Glutamatergic neuron (in vitro differentiated cells): ENCODE measurements at places on chromosomes 3 and 15. TPM values are rescaled to one million over a fixed set of nuclear protein-coding genes. Genes with fewer than 3 reads are reported as not detected.
A peak's percentile ranks its signal among the peaks of the same experiment; 100 is the strongest.

GRCh38 chr3:161371441-161372320 lies at the start of gene SPTSSB:
SPTSSB (minus strand) TSS chr3:161371517; CDS start chr3:161346323, 25,194 bp downstream.
- peak; percentile 63 for DNase-seq

DNA sequence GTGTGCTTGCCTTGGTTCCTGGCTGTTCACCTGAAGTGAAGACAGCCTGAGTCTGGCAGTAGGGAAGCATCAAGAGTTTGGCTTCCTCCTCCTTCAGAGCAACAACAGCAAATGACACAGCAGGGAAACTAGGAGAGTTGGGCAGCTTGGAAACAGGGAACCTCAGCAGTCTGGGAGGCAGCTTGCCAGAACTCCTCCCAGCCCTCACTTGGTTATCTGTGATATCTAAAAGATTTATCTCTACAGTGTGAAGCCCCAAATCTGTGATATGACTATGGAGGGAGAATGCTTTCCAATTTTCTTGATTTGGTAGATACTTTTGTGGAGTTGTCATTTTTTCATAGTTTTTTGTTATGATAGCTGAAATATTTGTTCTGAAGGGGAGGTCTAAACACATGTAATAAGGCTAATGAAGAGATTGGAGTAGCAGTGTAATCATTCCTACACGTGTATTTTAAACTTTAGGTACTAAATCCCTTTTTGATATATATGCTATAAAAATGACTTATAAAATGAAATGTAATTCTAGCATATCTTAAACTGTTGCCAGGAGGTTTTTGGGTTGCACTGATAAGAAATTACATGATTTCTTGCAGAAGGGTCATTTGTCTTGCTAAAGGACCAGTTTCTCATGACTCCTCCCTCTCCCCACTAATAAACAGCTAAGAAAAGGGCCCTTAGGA lies 20.8 kb downstream of the UBE2E1 start:
- DNase-seq = no peak

GRCh38 chr3:177673112-177673914 lies 476.0 kb upstream of the TBL1XR1 start:
- DNase-seq = no peak

Gene PRSS50
- not detected for total RNA-seq

Gene C2CD4A
- total RNA-seq = 0.20 TPM

Gene LMAN1L
- total RNA-seq = not detected

DNA sequence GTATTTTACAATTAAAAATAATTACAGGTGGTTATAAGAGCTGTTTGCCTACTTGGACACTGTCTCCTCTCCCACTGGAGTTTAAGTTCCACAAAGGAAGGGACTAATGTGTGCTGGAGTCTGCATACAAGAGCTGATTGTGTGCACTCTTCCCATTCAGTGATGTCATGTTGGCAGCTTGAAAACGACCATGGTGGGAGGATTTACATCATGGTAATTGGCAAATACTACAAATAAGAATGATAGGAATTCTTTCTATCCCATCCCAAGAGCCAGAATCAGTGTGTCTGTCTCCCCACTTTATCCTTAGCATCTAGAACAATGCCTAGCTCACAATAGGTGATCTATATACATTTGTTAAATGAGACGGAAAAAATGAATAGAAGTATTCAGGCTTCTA lies 14.1 kb downstream of the ITGA11 start:
- DNase-seq = no peak

GRCh38 chr3:141076036-141076773 lies 25.1 kb downstream of the SPSB4 start:
- DNase-seq = no peak

Gene REC114
- total RNA-seq = not detected

GRCh38 chr3:110750201-110750600 lies 321.4 kb upstream of the NECTIN3 start:
- no peak for DNase-seq

Gene MYO9A
- 111 TPM for total RNA-seq

Gene SCN11A
- total RNA-seq = 0.78 TPM

GRCh38 chr15:49831206-49831965 lies 210.5 kb downstream of the DTWD1 start:
- DNase-seq = no peak

- DNase-seq = no peak
These were observed 420.4 kb downstream of the PDCD6IP start for GRCh38 chr3:34218706-34219385.

DNA sequence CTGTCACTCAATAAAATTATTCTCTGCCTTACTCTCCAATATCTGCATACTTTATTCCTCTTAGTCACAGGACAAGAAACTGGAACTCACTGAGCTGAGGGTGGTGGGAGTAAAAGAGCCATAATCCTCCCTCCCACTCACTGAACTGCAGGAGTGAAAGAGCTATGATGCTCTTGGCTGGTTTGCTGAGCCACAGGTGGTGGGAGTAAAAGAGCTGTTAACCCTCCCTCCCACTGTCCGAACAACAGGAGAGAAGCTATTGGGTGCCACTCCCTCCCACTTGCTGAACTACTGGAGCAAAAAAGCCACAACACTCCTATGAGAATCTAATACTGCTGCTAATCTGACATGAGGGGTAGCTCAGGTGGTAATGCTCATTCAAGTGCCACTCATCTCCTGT lies 391.0 kb downstream of the NSUN3 start:
- no peak for DNase-seq

GRCh38 chr3:75101329-75102147 lies 487.1 kb upstream of the CNTN3 start:
- DNase-seq = peak; percentile 39

Gene MEX3B
- 96.2 TPM for total RNA-seq

Gene POPDC2
- total RNA-seq = 1.4 TPM

- no peak for DNase-seq
These were observed 88.4 kb upstream of the RAP2B start for GRCh38 chr3:153073636-153074035.

- DNase-seq = peak; percentile 61
These were observed 251.9 kb downstream of the TJP1 start for GRCh38 chr15:29570121-29570947.

DNA sequence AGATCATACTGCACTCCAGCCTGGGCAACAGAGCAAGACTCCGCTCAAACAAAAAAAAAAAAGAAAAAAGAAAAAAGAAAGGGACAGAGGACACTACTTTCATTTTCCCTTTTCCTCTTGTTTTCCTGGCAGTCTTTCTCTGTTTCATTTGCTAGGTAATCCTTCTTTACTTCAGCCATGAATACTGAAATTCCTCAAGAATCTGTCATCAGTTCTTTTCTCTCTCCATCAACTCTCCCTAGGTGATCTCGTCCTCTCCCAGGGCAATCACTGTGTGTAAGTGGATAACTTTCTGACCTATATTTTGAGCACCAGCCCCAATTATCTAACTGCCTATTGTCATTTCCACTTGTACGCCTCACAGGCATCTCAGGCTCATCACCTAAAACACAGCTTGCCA lies 51.5 kb downstream of the TTC23 start:
- no peak for DNase-seq

Gene CCDC32
- total RNA-seq = 21.4 TPM

GRCh38 chr3:94070341-94070911 lies 7.6 kb downstream of the NSUN3 start:
- DNase-seq = no peak

Gene HRH1
- not detected for total RNA-seq

DNA sequence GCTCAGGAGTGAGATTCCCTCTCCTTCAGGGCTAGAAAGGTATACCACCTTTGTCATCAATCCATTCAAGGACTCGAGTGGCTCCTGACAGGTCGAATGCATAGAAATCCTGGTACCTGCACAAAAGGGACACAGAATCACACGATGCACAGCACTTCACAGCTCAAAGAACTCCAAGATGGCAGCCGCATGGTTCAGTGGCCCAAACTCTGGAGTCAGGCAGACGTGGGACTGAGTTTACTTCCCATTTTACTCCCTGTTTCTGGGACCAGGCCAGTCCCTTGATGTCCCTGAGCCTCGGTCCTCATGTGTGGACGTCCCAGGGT lies 536 bp downstream of the WDR73 start:
- DNase-seq = no peak

DNA sequence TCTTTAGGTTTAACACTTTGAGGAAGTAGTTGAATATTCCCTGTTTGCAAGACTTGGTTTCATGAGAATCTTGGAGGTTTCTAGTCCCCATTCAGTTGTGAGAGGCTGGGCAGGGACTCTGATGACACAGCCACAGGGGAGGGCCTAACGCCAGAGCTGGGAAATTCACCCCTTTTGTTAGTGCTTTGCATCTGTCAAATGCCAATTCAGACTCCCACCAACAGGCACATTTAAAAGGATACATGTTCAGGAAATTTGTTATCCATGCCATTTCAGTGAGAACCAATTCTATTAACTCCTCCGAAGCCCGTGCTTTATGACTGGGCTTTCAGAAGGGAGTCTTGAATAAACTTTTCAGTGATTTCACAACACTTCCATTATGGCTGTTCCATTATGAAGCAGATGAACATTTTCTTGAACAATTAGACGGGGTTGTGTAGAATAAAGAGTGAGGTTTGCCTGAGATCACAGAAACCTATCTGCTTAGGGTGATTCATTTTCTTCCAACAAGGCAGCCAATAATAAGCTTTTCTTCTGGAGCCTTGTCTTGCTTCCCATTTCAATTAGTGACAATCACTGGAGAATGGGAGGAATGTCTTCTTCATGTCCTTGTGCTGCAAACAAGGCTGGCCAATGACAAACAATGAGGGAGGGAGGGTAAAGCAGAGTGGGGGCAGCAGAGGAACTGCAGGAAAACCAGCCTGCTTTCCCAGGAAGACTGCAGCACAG lies 90.6 kb downstream of the SOX14 start:
- no peak for DNase-seq

- no peak for DNase-seq
These were observed 14.7 kb upstream of the TMEM87A start for GRCh38 chr15:42287931-42288330.

DNA sequence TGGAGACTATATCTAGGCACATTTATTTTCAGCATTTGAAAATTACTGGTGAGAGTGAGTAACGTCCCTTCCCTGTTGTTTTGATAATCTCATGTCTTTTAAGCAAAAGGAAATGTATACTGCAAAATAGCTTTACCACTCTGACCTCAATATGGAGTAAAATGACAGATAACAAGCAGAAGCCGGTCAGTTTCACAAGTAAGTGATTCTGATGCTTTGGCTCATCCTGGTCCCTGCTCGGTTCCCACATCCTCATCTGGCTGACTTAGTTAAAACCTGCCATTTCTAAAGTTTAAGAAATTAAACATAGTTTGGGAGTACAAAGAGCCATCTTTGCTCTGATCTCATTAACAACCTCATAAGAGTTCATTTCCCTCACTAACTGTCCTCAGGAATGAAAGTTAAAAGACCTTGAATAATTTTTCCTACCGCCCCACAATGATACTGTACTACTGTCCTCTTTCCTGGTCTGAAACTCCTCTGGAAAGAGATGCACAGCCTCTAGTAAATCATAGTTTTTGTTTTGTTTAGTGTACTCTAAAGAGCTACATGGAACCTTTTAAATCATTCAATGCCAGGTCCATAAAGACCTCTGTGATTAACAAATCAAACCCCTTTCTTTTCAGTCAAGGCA lies 72.3 kb upstream of the ICE2 start:
- no peak for DNase-seq

- DNase-seq = no peak
These were observed 46.0 kb downstream of the PPCDC start for GRCh38 chr15:75069301-75069925.

DNA sequence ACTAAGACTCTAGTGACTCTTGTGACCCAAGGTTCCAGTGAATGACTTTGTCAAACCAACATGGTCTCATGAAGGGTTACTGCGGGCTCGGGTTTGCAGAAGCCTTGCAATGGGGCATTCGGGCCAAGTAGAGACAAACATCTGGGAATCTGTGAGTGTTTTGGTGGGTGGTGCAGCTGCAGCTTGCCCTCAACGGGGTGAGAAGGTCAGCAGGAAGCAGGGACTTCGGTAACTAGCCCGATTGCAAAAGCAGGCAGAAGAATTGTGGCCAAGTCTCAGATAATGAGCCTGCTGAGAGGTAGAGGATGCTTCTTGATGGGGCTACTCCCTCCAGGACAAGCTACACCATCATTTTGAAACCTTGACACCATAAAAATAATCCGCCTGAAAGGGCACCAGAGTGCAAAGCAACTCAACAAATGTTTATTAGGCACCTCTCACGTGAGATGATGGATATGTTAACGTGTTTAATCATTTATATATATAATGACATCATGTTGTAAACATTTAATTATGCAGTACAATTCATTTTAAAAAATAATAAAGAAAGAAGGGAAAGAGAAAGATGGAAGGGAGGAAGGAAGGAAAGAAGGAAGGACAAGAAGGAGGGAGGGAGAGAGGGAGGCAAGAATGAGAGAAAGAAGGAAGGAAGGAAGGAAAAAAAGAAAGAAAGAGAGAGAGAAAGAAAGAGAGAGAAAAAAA lies 263.9 kb upstream of the IGF1R start:
- no peak for DNase-seq

DNA sequence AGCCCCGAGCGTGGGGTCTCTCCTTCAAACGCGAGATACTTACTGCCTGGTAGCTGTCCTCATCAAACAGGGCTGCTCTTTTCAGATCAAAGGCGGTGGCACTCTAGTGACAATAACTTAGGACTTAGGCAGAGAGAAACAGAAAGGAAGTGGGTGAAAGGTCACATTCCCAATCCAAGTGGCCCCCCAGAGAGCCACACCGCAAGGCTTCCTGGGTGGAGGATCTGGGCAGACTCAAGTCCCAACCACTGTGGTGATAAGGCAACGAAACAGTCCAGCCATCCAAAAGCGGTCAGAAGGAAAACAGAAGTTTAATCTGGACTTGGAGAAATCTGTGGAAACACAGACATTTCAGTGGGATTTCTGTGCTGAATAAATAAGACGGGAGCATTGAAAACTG lies 227.2 kb downstream of the ADAMTS17 start:
- no peak for DNase-seq

DNA sequence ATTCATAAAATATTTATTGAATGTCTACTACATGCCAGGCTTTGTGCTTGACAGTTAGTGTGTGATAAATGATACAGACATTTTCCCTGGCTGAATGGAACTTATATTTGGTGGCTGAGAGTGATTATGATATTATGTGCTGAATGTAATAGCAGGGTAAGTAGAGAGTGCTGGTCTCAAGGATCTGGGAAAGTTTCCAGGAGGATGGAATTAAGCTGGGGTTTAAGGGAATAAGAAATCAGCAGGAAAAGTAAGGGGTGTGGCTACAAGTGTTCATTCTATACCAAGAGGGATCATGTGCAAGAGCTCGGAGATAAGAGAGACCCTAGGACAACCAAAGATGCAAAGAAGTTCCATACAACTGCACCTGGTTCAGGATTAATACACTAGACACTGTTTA lies 500.1 kb upstream of the CFAP20DC start:
- no peak for DNase-seq

Gene UQCC5
- total RNA-seq = 13.7 TPM

DNA sequence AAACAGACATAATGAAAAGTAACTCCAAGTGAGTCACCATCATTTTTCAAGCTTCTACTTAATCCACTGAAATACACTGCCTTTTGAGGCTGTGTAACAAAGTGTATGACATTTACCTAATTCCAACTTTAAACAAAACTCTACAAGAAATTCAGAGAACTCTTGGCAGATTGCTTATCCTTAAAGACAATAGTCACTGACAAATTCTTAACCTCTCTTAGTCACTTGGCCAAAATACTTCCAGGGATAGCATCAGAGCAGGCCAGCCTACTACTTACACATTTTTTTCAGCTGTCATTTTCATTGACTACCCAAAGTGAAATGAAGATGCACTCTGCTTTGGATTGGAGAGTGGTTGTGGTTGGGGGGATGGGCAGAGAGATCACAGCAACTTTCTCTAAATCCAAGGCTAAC lies 3.6 kb downstream of the WWTR1 start:
- DNase-seq = no peak
